ENCODE measurements at places on chromosomes 3 and 15.

DNA sequence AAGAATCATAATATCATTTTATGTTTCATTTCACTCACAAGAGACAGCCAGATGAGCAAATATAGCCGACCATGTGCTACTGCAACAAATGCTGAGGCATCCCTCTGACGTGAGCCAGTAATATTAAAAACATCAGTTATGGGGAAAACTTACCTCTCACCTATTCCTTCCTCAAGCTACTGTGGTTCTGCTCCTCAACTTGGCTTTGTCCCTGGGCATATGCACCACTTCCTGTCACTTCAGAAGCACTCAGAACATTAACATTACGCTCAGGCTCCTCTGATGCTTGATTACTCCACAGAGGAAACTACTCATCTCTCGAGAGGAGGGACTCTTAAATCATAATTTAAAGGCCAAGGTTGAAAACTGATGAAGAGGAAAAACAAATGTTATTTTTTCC is 457.0 kb upstream of the ALCAM start:
- DNase-seq, result peak; percentile 38

DNA sequence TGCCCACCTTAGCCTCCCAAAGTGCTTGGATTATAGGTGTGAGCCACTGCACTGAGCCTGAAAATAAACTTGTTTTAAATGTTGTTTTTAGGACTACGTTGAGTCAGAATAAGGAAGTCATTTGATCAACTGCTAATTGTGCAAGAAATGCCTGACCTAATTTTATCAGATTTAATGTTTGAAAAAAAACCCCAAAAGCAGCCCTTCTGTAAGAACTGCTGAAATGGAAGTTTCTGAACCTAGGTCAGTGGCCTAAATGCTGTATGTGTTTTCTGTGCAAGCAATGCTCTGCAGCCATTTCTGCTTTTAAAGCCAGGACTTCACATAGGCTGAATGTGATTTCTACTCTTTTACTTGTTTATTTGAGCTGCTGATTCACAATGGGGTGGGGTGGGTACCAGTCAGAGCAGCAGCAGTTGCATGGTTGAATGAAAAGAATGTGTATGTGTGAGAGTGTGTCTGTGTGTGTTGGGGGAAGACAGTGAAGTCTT is 6.6 kb downstream of the GPX1 start:
- DNase-seq, result peak; percentile 16

GRCh38 chr3:64088408-64089205 is 65.3 kb upstream of the PSMD6 start:
- no peak for DNase-seq

DNA sequence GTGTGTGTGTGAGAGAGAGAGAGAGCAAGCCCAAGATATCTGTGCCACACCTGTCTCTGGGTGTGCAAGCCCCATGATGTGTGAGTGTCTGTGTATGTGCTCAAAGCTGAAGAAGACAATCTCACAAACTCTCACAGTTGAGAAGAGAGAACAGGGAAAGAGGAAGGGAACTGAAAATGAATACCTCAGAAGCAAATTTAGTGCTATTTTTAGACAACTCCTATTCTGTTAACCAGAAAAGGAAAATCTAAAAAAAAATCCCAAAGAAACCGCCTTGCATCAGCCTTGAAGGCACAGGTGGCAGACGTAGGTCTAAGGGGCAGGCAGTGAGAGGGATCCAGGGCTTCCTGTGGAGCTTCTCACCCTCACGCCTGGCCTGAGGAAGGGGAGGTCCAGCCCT is 47.8 kb downstream of the ATP2B2 start:
- no peak for DNase-seq

- DNase-seq, result peak; percentile 85
Observed at GRCh38 chr15:66946578-66947164, 118.7 kb upstream of the SMAD3 start.

Data from GM12865 (cell line).